Cardiac muscle cell (in vitro differentiated cells and primary cell): ENCODE measurements at places on chromosomes 5 and 9. TPM values are rescaled to one million over a fixed set of nuclear protein-coding genes. Genes with fewer than 3 reads are reported as not detected.

Gene NMRK1
- total RNA-seq: 8.5 and 9.0 TPM in 2 replicates

DNA sequence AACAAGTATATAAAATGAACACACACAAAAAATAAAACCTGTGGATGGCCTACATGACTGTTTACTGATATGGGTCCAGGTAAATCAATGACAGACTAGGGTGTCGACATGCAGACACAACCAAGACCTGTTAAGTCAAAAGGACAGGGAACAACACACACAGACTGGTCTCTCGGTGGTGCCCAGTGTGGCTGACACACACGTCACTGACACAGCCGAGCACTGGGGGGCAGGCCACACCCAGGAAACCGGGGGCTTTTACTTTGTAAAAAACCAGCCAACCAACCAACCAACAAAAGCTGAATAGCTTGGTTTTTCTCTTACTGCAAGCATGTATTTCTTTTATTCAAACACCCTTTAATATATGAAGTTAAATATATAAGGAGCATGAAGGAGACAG, 5.0 kb downstream of the FAM163B start:
- peak; percentile 60 for DNase-seq
- peaks cover 24% of the 10 kb centered on the region for H3K27me3 ChIP-seq
- no peak overlapping the region for H3K4me3 ChIP-seq
- no peaks in the 10 kb centered on the region for H3K4me1 ChIP-seq
- no peak overlapping the region for H3K27ac ChIP-seq

DNA sequence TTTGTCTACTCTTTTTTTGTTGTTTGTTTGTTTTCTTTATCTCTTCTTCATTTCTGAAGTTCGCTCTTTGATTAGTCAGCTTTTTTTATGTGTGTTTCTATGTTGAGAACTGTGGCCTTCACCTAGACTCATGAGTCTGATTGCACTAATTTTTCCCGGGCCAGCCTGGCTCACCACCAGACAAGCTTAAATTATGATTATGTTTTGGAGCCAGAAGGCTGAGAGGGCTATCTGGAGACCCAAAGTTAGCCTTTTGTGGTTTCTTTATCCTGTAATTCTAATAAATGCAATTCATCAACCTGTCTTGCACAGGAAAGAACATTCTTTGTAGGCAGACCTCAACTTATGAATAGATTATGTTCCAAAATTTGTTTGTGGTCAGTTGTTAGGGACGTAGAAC, 20.8 kb upstream of the ACTBL2 start:
- no peak overlapping the region for H3K4me3 ChIP-seq
- H3K27me3 ChIP-seq: no peaks in the 10 kb centered on the region
- H3K27ac ChIP-seq: no peak overlapping the region
- no peak for DNase-seq

Gene IL13
- not detected in 2 replicates for total RNA-seq

DNA sequence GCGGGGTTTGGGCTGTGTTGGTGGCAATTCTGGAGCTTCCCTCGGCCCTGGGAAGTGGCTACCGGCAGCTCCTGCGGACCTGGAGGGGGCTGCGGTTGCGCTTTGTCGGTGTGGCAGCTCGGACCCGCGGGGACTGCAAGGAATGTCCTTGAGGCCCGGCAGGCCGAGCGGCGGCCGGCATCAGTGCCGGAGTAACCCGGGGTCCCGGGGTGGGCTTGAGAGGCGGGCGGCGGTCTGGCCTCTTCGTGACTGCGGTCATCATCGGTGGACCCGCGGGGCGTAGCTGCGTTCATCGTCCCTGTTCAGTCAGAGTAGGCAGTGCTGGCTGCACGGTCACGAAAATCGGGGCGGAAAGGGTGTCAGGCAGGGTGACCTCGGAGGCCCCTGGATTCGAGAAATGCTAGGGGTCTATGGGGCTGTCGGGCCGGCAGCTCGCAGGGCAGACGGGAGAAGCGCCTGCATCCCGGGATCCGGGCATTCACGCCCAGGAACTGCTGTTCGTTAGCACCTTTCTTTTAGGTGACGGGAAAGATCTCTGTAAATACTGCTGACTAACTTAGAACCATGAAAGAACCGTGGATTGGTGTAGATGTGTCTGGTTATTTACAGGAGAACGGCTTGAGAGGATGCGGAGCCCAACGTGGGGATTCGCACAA, 474 bp downstream of the HMGCR start:
- no peaks in the 10 kb centered on the region for H3K27me3 ChIP-seq
- H3K27ac ChIP-seq: peak overlapping the region; percentile 98
- peak overlapping the region; percentile 72 for H3K4me3 ChIP-seq
- DNase-seq: peak; percentile 6
- peaks cover 31% of the 10 kb centered on the region for H3K4me1 ChIP-seq
